ENCODE measurements at places on chromosomes 12 and 14.
A peak's percentile ranks its signal among the peaks of the same experiment; 100 is the strongest.

- DNase-seq = peak; percentile 14
These were observed 229.8 kb downstream of the ALX1 start for GRCh38 chr12:85509857-85510256.

DNA sequence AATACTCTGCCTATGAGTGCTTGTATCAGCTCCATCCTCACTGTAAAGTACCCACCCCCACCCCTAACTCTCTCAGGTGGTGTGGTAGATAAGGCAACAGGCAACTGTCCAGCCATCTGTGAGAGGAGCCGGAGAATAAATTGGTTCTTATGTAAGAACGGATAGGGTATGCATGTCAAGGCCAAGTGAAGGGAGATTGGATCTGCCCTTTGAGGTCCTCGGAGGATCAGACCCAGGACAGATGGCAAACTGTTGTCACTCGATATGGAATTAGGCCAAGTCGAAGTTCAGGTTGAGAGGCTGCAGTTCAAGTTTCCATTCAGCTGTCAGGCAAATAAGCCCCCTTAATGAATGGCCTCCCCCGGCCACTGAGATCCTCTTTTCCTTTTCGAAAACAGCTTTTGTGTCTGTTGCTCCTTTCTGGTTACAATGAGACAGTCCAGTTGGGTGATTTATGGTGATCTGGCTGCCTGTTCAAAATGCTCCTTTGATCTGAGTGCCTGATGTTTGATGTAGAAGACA is 120.3 kb downstream of the VRK1 start:
- DNase-seq = no peak

DNA sequence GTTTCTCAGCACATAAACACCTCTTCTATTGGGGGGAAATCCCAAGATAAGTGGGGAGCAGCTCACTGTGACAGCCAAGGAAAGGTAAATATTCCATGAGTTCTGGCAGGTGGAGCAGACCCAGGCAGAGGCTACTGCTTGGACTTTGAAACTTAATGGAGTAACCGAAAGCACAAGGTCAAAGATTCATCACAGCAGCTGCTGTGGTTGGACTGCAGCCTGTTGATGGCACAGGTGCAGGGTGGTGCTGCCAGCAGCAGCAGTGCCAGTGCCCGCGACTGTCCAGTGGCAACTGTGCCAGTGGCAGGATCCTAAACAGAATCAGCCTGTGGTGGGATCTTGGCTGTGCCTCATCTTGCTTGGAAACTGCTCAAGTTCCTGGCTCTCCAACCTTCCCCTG is 81.4 kb upstream of the ARID2 start:
- no peak for DNase-seq

DNA sequence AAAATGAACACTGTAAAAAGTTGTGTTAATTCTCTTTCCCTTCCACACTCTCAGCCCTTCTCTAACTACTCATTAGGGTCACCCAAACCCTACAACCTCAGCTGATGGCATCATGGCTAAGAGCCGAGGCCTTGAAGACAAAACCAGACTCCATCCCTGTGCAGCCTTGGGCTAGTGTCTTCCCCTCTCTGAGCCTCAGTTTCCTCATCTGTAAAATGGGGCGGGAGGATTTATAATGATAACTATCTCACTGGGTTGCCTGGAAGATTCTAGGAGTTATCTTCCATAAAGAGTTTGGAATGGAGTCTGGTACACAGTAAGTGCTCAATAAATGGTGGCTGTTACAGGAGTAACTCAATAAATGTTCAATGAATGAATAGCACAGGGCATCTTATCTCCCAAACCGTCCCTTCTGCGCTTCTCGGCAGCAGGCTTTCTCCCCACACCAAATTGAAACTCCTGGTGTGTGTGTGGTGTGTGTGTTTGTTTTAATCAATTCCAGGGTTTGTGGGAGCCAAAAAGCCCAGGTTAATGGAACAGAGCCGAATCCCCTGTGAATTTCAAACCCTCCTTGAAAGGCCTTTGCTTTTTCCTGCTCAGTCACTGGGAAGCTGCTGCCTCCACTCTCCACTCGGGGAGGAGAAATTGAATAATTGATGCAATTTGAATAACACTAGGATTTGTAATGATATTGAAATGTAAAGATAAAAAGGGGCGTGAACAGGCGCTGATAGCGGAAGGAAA is 61.2 kb upstream of the FAM222A start:
- no peak for DNase-seq

GRCh38 chr12:93789767-93790166 is 112.6 kb downstream of the CRADD start:
- DNase-seq = no peak

- no peak for DNase-seq
These were observed 345.6 kb downstream of the ADAMTS20 start for GRCh38 chr12:43206396-43206795.

- no peak for DNase-seq
These were observed 17.9 kb upstream of the NID2 start for GRCh38 chr14:52086711-52087110.

GRCh38 chr14:83566567-83566966 is 1963.4 kb upstream of the FLRT2 start:
- no peak for DNase-seq

DNA sequence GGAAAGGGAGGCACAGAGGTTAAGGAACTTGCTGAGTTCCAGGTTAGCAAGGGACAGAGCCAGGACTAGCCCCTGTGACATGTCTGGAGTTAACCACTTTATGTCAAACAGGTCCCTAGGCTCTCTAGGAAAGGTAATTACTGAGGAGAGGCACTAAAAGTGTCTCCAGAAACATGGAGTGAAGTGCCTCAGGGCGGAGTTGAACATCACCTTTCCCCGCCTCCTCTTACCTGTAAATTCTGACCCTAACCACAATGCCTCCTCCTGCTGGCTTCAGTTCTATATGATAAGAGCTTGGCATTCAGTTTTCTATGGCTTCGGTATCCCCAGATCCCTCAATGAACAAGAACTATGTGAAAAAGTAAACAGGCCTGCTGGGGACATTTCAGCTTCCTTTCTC is 18.1 kb downstream of the RPH3A start:
- DNase-seq = no peak

DNA sequence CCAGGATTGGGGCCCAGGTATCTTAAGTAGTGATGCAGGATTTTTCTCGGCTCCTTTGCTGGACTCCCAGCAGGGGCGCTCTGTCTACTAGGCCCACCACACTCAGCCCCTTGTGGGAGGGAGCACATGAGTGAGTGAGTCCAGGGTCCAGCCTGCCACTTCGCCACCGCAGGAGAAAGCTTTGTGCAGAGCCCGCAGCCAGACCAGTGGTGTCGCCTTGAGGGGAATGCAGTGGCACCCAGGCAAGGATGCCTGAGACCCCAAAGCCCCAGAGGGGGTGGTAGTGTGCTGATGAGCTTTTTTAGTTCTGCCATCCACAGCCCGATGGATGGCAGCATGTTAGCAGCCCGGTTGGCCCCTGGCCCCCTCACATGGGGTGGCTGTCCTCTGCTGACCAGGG is 5.4 kb upstream of the MRPS35 start:
- no peak for DNase-seq

- no peak for DNase-seq
These were observed 363.8 kb downstream of the NAV3 start for GRCh38 chr12:78194448-78194847.

GRCh38 chr12:83225806-83226205 is 539.1 kb downstream of the TMTC2 start:
- DNase-seq = no peak

DNA sequence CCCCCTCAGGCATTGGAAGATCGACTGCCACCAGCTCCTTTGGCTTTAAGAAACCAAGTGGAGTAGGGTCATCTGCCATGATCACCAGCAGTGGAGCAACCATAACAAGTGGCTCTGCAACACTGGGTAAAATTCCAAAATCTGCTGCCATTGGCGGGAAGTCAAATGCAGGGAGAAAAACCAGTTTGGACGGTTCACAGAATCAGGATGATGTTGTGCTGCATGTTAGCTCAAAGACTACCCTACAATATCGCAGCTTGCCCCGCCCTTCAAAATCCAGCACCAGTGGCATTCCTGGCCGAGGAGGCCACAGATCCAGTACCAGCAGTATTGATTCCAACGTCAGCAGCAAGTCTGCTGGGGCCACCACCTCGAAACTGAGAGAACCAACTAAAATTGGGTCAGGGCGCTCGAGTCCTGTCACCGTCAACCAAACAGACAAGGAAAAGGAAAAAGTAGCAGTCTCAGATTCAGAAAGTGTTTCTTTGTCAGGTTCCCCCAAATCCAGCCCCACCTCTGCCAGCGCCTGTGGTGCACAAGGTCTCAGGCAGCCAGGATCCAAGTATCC is 288.7 kb downstream of the NAV3 start:
- DNase-seq = no peak

- no peak for DNase-seq
These were observed 13.8 kb downstream of the TMCC3 start for GRCh38 chr12:94636462-94637085.

- DNase-seq = no peak
These were observed 64.5 kb upstream of the NAV3 start for GRCh38 chr12:77766224-77766623.

GRCh38 chr12:53267999-53268629 is at the start of gene ESPL1:
ESPL1 (plus strand) TSS chr12:53268299; CDS start chr12:53268767, 468 bp downstream.
- peak; percentile 92 for DNase-seq

DNA sequence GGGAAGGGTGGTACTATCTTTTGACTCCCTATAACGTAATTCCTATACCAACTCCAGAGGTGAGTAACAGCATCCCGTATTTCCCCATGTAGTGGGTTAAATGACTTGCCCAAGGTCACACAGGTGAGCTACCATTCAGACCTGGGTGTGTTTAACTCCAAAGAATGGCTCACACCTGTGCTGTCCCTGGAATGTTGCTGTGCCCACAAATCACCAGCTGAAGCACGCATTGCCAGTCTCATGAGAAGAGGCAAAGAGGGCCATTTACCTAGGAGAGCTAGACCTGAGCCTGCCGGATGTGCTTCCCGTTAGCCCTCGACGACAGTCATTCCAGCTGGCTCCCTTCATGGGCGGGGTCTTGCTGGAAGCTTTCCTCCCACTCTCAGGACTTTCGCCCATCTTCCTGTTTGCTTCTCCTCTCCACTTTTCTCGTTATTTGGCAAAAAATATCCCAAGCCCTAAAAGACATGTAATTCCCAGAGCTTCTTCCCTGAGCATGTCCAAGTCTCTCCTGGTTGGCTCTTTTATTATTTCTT is 106.6 kb upstream of the VASH1 start:
- no peak for DNase-seq

GRCh38 chr14:24542346-24542936 is 33.6 kb downstream of the CTSG start:
- no peak for DNase-seq

DNA sequence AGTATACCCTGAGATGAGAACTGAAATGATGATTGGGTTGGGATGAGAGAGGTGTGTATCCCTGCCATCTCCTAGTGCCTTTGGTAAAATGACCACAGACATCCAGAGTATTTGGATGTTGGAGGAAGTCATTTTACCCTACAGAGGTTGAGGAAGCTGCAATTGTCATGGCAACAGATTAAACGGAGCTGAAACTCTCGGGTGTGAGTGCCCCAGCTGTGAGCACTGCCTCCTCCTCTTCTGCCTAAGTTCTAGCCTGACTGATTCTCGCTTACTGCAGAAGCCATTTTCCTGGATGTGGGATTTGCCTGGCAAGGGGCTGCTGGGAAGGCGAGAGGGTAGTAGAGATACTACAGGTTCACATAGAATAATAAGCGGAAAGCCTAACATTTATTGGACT is 10.3 kb upstream of the PPP4R4 start:
- DNase-seq = no peak

- DNase-seq = no peak
These were observed 223.6 kb upstream of the TMPO start for GRCh38 chr12:98291828-98292227.

- DNase-seq = no peak
These were observed 15.3 kb downstream of the AREL1 start for GRCh38 chr14:74697543-74697942.

DNA sequence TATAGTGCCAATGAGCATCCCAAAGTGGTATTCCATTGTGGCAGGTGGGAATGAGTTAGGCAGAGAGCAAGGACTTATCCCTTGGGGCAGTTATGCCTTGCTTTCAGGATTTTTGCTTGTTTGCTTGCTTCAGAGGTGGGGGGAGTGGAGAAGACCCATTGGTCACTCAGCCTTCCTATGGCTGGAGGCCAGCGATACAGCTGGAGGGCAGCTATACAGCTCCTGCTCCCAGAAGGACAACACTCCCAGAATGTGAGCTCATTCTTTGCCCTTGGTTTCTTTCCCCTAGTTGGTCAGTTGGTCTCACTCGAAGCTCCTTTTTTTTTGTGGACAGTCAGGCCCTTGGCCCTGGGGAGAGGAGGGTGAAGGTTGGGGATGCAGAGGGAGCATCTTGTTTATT is 14.5 kb downstream of the KRT83 start:
- DNase-seq = no peak

DNA sequence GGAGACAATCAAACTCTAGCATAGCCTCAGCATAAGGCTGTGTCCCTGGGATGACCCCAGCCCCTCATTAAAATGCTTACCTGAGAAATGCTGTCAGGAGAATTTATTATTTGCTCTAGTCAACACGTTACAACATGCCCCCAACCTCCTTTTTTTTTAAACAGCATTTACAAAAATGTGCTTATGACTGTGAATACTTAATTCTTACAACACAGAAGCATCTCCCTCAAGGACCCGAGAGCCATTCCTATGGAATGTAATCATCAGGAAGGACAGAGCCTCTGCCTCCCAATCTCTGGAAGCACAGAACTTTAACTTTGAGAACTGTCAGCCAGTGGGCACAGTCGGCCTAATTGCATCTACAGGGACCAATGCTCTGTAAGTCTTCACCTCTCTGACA is 136.6 kb upstream of the OVCH1 start:
- DNase-seq = no peak

DNA sequence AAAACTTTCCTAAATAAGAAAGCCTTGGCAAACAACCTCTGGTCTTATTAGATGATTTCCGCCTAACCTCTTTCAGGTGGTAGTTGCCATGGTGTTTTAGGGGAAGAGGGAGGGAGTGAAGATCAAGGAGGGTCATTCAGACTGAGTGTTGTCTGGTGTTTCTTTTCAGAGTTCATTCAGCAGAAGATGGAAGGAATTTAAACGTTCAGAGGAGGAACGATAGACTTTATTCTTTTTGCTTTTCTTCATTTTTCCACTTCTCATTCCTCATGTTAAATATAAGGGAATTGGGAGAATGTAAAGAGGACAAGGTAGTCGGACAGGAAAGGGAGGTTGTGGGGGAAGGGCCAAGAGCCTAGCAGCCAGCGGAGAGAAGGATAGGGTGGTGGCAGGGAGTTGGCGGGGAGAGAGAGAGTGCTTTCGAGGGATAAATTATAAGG is 17.4 kb upstream of the SALL2 start:
- no peak for DNase-seq

DNA sequence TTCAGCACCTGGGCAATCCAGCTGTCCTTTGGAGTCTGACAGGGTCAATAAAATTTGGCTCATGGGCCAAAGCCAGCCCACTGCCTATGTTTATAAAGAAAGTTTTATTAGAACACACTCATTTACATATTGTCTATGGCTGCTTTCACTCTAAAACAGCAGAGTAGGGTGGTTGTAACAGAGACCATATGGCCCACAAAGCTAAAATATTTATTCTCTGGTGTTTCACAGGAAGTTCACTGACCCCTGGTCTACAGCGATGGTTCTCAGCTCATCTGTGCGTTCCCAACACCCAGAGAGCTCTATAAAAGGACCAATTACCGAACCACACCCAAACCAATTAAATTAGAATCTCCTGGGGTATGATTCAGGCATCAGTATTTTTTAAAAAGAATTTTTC is 37.7 kb upstream of the RTRAF start:
- DNase-seq = no peak
